ENCODE measurements at places on chromosomes 7 and 10.

- no peak for DNase-seq
These were observed 249.7 kb downstream of the MTERF1 start for GRCh38 chr7:91630581-91631380.

DNA sequence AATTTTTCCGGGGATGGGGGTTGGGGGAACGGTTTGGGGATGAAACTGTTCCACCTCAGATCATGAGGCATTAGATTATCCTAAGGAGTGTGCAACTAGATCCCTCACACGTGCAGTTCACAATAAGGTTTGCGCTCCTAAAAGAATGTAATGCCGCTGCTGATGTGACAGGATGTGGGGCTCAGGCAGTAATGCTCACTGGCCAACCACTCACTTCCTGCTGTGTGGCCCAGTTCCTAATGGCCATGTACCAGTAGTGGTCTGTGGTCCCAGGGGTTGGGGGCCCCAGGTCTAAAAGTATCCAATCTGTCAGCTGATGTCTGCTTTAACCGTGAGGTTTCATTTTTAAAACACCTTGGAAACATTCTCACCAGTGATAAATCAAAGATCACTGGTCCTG, 2.2 kb downstream of the STN1 start:
- no peak for DNase-seq

DNA sequence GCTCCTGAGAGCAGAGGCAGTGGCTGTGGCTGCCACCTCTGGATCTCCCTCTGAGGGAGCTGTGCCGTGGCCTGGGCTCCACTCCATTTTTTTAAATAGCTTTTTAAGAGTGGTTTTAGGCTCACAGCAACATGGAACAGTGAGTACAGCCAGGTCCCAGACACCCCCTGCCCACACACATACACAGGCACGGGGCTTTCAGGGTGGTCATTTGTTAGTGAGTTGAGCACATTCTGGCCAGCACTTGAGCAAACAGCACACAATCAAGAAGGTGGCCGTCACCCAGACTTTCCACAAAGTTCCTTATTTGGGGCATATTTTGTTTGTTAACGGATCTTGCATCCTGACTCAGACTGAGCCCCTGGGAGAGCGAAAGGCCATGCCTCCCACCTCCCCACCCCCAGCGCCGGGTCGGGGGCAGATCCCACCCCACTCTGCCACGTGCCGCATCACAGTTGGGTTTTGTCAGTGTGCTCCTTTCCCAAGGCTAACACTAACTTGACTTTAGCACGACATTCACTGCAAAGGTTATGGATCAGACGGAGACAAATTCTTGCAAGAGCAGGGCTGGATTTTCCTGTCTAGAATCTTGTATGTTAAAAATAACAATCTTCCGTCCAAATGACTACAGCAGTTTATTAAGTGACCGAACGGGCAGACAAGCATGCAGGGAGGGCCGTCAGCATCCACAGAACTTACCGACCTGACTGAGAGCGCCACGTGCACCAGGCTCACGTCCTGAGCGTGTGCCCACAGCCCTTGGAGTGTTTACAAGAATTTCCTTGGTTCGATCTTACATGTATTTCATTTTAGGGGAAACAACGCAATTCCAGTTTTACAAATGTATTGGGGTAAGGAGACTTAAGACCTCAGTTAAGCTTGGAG, 156.5 kb upstream of the NPS start:
- DNase-seq, result no peak

DNA sequence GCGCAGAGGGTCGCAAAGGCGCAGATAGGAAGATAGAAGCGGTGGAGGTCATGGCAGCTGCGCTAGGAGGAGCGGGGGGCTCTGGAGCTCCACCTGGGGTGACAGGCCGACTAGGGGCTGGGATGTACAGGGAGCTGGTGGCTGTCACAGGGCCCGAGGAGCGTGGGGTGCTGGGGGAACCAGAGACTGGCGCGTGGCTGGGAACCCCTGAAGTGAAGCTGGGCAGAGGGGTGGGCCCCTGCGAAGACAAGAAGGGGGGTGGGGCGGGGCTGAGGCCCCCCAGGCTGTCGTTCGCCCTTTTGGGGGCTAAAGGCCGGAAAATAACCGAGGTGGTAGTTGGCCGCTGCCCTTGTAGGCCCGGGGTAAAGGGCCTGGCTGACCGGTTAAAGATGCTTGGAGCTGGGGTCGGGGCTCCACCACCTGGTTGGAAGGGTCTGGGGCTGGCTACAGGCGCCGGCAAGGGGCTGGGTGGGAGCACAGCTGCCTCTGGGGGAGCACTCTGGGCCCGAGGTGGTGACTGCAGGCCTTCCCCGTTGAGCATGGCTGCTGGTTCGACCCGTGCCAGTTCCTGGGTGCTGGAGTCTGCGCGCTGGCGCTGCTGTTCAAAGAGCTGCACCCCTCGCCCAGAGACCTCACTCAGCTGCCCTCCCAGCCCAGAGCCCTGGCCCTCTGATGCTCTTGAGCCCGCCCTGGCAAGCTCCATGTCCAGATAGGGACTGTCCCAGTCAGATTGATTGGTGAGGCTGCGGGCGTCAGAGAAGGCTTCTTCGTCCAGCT, 6.8 kb upstream of the MYOZ1 start:
- DNase-seq, result no peak

DNA sequence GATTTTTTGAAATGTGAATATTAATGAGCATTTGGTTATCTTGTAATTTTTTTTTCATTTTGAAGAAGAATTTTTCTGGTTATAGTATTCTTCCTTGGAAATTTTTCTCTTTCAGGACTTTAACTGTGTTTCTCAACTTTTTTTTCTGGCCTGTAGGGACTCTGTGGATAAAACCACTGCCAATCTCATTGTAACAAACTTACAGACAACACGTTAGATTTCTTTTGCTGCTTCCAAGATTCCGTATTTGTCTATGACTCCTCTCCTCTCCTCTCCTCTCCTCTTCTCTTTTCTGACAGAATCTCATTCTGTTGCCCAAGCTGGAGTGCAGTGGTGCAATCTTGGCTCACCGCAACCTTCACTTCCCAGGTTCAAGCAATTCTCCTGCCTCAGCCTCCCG, 19.4 kb upstream of the ZNF92 start:
- no peak for DNase-seq

- DNase-seq, result no peak
These were observed 121.0 kb downstream of the SORBS1 start for GRCh38 chr10:95440038-95440725.

GRCh38 chr10:87661861-87662785, 2.4 kb downstream of the PAPSS2 start:
- DNase-seq, result no peak

DNA sequence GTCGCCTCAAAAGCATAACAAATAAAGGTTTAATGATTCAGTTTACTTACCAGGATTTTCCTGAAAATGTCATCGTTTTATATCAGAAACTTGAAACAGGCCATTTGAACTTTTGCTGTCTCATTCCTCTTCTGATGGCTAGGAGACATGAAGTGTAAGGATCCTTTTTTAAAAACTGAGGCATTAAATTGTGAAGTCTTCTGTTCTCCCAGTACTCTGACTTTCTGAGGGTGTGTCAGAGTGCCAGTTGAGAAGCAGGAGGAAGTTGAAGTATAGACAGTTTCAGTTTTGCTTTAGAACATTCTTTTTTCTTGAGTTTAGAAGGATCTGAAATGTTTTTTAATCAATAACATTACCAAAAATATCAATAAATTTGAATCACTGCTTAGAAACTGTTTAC, at the start of gene SAMD9L:
Gene SAMD9L (minus strand): TSS at position 242 of the 400 bp plus-strand sequence. CDS start 12,414 bp downstream, outside the sequence.
- no peak for DNase-seq

DNA sequence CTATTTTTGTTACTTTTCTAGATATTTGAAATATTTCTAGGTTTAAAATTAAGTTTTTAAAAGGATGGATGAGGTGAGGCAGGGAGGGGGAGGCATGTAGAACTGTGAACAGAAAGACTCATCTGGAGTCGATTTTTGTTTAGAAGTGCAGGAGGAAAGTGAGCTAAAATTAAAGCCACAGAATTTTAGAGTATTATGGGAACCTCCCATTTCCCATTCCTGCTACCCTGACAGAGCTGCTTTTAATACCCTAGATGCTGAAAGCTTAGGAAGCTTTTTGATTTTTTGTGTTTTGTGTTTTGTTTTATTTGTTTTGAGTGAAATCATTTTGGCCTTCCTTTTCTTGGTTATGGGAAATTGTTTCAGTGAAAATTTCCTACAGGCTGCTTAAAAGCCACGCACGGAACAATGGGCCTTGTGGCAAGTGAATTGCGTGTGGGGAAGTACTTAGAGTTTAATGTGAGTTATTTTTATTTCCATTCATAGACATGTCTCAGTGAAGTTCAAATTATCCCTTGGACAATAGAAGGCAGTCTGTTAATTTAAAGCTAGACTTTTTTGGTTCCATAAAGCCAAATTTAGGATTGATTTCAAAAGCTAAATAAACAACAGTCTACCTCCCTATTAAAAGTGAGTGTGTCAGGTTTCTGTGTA, 102.0 kb upstream of the HDAC9 start:
- DNase-seq, result no peak

DNA sequence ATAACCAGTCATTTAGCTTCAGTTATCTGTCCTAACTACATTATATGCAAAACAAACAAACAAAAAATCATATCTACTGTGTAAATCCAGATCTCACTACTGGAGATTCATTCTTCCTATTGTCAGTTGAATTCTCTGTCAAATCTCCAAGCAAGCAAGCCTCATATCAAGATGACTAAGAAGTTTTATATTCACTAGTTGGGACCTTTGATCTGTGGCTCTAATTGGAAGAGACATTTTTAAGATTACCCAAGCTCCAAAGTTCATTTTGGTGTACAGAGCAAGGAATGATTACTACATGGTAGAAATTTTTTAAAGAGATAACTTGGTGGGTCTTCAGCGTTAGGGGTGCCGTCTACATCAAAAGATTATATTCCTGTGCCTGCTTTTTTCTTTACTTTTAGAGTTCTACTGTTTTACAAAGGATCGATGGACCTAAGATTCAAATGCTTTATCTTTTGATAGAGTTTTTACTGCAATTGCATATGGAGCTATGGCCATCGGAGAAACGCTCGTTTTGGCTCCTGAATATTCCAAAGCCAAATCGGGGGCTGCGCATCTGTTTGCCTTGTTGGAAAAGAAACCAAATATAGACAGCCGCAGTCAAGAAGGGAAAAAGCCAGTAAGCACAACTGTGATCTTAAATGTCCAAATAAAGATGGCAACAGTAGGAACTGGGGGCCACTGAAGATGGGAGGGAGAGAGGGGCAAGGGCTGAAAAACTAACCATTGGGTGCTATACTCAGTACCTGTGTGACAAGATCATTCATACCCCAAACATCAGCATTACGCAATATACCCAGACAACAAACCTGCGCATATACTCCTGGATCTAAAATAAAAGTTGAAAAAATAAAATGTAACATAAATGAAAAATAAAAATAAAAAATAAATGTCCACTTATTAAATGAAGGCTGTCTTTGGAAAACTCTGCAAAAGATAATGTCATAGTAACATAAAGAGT, 47.9 kb downstream of the SP8 start:
- no peak for DNase-seq

DNA sequence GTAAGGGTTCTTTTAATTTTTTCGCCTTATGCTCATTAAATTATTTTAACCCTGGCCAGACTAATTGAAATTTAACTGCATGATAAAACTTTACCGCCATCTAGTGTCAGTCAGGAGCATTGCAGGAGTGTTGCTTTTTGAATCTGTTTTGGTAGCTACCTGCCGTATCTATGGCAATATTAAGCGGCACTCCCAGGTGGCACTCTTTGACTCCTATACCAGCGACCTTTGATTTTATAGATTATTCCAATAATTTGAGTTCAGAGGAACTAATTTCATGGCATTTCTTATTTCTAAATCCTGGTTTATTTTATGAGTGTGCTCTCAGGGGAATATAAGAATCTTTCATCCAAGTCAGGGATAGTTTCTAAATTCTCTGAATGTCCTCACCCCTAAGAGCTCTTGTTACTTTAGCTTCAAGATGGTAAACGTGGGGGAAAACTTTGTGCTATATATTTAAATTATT, 198.9 kb downstream of the REEP3 start:
- peak; percentile 46 for DNase-seq
